Activated T-helper 2 cell treated with anti-CD3 and anti-CD28 coated beads, Interferon-gamma antibody, Interleukin-2, Interleukin-4, amounts not matched to agents 10 μg/mL and 5 μg/mL and 100 μg/mL, durations not matched to agents 14 hours and 24 hours and 36 hours (primary cell): ENCODE measurements at places on chromosomes 5 and 9. TPM values are rescaled to one million over a fixed set of nuclear protein-coding genes. Genes with fewer than 3 reads are reported as not detected.

The SLC2A8 gene
- 9.8 and 10.7 TPM in 2 replicates for total RNA-seq

GRCh38 chr5:158538506-158539074, 561.1 kb downstream of the EBF1 start:
- H3K4me3 ChIP-seq = no peak overlapping the region
- peaks cover 16% of the 10 kb centered on the region for H3K27me3 ChIP-seq
- no peak for DNase-seq

- H3K4me1 ChIP-seq = peaks cover 54% of the 10 kb centered on the region
- H3K27me3 ChIP-seq = no peaks in the 10 kb centered on the region
- H3K4me3 ChIP-seq = no peak overlapping the region
- H3K27ac ChIP-seq = peak overlapping the region; percentile 33
- peaks cover 61% of the 10 kb centered on the region for H3K36me3 ChIP-seq
Measured at GRCh38 chr9:113587471-113588031, 124.0 kb downstream of the RGS3 start.

The RABL6 gene
- total RNA-seq = 108 and 111 TPM in 2 replicates

- no peak for DNase-seq
- H3K36me3 ChIP-seq = no peaks in the 10 kb centered on the region
- no peak overlapping the region for H3K4me3 ChIP-seq
- no peaks in the 10 kb centered on the region for H3K4me1 ChIP-seq
Measured at GRCh38 chr9:3659647-3660046, 133.8 kb upstream of the RFX3 start.

The LHFPL2 gene
- 0.09 and 0.16 TPM in 2 replicates for total RNA-seq

DNA sequence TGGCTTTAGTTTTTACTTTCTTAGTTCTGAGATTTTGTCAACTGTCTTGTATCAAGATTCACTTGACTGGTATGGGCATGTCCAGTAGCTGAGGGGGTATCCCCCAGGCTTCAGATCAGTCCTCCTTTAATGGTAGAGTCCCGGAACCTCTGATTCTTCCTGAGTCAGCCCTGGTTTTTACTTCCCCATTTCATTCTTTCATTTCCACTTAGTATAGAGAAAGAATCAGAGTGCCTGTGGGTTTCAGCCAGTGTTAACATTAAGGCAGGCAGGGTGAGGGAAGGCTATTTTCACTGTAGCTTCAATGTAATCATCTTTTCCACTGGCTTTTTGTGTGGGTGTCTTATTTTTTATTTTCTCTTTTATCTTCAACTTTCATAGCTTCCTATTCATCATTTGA, 8.3 kb upstream of the COMMD10 start:
- H3K36me3 ChIP-seq = no peaks in the 10 kb centered on the region
- H3K27me3 ChIP-seq = peaks cover 10% of the 10 kb centered on the region
- no peak overlapping the region for H3K27ac ChIP-seq
- H3K4me1 ChIP-seq = peaks cover 20% of the 10 kb centered on the region

DNA sequence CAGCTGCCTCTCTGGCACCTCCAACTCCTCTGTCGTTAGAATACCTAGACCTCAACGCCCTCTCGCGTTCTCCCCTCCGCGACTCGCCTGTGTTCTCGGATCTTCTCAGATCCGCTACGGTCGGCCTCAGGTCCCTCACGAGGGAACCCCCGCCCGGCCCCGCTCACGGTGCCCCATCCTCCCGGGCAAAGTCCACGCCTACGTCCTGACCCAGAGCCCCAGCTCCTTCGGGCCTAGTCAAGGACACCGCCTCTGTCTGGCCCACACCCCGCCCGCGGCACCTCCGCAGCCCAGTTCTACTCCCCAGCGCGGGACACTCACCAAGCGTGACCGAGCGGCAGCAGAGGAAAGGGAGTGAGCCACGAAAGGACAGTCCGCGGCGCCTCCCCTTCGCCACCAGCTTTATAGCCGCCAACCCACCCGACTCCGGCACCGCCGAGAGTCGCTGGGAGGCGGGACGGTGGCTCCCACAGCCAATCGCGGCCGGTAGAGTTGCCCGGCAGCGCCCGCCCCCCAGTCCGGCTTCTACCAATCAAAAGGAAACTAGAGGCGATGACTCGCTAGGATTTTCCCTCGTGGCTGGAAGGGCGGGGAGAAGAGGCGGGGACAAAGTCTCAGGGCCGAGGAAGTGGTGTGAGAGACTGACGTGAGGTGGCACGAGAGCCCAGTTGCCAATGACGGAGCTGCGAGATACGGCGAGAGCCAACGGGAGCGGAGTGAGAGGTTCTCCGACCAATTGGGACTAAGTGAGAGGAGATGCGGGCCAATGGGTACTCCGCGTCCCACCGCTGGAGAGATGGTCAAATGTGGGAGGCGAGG, at the start of gene HMGCS1:
TSS of gene HMGCS1 (minus strand) at position 378 of the 819 bp plus-strand sequence. CDS start 14,447 bp downstream, outside the sequence.
- H3K27me3 ChIP-seq = no peaks in the 10 kb centered on the region
- DNase-seq = peak; percentile 99
- peak within 1 kb of the TSS; percentile 98 for H3K4me3 ChIP-seq
- peak within 1 kb of the TSS; percentile 95 for H3K27ac ChIP-seq
- H3K4me1 ChIP-seq = peaks cover 67% of the 10 kb centered on the region

DNA sequence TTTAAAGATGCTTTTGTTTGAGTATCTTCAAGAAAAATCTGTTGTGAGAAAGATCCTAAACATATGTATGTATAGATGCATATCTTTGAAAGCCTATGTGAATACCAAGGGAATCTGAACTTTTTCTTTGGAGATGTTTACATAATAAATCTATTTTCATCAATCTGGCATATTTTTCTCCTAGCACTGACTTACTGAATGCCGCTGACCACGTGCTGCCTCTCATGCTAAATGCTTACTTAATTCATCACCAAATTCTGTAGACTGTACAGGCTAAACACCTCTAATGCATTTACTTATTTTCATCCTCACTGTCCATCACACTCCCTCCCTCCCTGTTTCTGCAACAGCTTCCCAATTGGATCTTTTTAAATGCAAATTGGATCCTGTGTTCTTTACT, 566.2 kb upstream of the WWC1 start:
- no peaks in the 10 kb centered on the region for H3K36me3 ChIP-seq
- DNase-seq = no peak
- H3K4me3 ChIP-seq = no peak overlapping the region
- H3K27ac ChIP-seq = no peak overlapping the region

DNA sequence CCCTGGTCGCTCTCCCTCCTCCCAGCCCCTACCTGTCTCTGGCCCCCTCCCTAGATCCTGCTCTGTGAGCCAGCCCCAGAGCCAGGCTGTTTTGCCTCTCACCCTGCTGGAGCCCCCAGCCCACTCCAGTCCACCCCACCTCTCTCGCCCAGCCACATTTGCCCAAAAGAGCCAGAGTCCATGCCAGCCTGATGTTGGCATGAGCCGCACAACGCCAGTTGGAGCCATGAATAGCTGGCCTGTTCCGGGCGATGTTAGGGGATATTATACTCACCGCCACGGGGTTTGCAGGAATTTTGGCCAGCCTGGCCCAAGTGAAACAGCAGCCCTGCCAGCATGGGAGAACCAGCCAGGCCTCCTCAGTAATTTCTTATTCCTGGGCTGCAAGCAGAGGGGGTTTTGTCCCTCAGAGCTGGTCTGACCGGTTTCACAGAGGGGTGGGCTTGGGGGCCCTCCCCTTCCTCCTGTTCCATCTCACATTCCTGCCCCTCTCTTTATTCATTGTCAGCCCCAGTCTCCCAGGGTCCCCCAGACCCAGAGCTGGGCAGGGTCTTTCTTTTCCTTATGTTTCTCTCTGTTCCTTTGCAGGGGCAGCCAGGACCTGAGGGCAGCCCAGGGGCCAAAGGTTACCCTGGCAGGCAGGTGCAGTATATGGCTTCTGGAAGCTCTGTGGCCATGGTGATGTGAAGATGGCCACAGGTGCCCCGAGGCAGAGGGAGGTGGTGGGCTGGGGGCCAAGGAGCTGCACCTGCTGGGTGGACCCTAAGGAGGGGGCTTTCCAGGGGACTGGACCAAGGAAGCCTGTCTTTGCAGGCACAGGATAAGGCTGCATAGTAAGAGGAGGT, 50.1 kb downstream of the COL27A1 start:
- no peak overlapping the region for H3K4me3 ChIP-seq
- H3K4me1 ChIP-seq = no peaks in the 10 kb centered on the region
- H3K27me3 ChIP-seq = no peaks in the 10 kb centered on the region
- DNase-seq = no peak

The MARVELD2 gene
- total RNA-seq = 0.14 and 0.16 TPM in 2 replicates

- no peak overlapping the region for H3K27ac ChIP-seq
- no peaks in the 10 kb centered on the region for H3K27me3 ChIP-seq
- H3K36me3 ChIP-seq = no peaks in the 10 kb centered on the region
- no peak overlapping the region for H3K4me3 ChIP-seq
- peaks cover 18% of the 10 kb centered on the region for H3K4me1 ChIP-seq
Measured at GRCh38 chr9:123561046-123561445, 205.0 kb downstream of the CRB2 start.

The RIGI gene
- 4.8 and 5.0 TPM in 2 replicates for total RNA-seq

The PLCXD3 gene
- total RNA-seq = not detected in 2 replicates

The TOR2A gene
- total RNA-seq = 20.2 and 20.6 TPM in 2 replicates

DNA sequence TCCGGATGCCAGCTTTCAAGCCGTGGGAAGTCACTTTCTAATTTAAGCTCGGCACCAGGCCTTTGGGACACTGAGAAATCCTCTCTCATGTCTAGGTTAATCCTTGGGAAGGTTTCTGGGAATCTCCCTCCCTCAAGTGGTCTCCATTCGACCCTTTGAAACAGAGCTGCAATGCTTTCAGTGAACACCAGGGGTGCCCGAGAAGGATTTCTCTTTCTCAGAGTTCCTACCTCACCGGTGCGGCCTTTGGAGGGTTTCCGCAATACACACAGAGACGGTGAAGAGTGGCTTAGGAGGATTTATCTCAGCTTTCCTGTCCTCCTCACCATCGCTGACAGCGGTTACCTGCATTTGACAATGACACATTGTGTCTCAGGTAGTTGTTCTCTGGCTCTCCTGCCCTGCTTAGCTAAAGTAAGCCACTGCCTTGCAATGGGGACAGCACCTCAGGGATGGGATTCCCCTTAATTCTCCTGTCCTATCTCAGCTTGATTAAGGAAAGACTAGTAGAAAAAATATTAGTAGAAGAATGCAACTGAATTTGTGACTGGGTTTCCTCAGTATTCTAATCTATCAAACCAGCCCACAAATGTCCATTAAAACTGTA, 180.6 kb downstream of the GABRG2 start:
- no peak overlapping the region for H3K27ac ChIP-seq
- H3K27me3 ChIP-seq = no peaks in the 10 kb centered on the region
- DNase-seq = no peak

DNA sequence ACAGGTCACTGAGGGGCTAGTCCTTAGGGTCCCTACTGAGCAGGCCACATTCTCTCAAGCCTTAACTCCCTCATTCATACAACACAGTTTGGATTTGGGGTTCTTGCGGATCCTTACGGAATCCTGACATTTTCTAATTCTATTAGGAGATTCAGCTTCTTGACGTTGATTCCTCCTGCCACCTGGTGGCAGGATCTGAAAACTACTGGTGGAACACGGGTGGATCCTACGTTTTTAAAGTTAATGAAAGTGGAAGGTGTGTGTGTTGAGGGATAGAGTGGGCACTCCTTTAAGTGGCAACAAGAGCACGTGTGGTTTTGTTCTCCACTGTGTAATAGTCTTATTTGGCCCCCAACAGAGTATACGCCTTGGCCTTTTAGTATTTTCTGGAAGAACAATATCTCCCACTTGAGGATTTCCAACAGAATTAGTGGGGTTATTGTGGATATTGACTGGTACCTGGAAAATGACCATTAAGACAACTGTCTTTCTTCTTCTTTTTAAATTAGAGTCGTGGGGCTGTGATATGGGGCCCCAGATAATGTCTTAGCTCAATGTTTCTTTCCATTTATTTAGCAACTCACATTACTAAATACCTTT, 25.2 kb downstream of the SLC28A3 start:
- peaks cover 7% of the 10 kb centered on the region for H3K4me1 ChIP-seq
- no peak overlapping the region for H3K4me3 ChIP-seq
- no peaks in the 10 kb centered on the region for H3K27me3 ChIP-seq
- peak; percentile 34 for DNase-seq

- no peak for DNase-seq
- H3K36me3 ChIP-seq = no peaks in the 10 kb centered on the region
- no peak overlapping the region for H3K4me3 ChIP-seq
Measured at GRCh38 chr5:22835686-22836085, 17.5 kb downstream of the CDH12 start.

DNA sequence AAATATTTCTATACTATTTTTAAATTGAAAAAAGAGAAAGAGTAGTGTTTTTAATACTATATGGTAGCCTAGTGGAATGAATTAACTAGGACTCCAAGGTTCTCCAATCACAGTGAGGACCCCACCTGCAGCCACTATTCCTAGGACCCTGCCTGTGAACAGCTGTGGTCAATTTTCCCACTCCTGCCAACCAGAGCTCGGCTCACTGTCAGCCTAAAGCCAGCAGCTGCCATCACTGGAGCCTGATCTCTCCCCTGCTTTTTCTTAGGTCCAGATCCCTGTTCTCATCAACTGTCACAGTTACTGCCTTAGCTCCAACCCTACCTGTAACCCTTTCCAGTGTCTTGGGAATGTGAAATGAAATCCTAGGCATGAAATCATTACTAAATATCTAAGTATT, 25.3 kb downstream of the ARSB start:
- no peaks in the 10 kb centered on the region for H3K27me3 ChIP-seq
- H3K36me3 ChIP-seq = peaks cover 19% of the 10 kb centered on the region
- DNase-seq = no peak
- H3K27ac ChIP-seq = no peak overlapping the region

DNA sequence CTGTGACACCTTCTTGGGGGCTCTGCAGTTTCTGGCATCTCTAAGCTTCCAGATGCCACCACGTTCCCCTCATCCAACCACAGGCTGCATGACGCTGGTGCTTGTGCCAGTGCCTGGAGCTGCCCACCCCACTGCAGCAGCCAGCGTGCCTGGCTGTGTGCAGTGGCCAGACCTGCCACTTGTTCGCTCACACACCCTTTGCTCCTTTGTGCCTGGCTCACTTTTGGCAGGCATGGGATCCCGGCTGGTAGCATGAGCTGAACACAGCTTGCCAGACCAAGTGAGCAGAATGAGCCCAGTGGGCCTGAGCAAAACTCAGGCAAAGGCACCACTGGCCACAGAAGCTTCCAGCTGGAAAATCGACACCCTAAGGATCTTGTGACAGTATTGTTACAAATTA, 562.9 kb upstream of the ACO1 start:
- H3K4me3 ChIP-seq = no peak overlapping the region
- H3K36me3 ChIP-seq = no peaks in the 10 kb centered on the region
- peaks cover 2% of the 10 kb centered on the region for H3K4me1 ChIP-seq
- no peaks in the 10 kb centered on the region for H3K27me3 ChIP-seq
- H3K27ac ChIP-seq = no peak overlapping the region

The SUSD1 gene
- total RNA-seq = 6.4 and 7.6 TPM in 2 replicates

The SPRY4 gene
- total RNA-seq = 0.64 TPM in 2 replicates

The CDH9 gene
- total RNA-seq = not detected in 2 replicates

GRCh38 chr9:121434969-121435368, 64.7 kb downstream of the GGTA1 start:
- no peaks in the 10 kb centered on the region for H3K4me1 ChIP-seq
- H3K4me3 ChIP-seq = no peak overlapping the region
- H3K27me3 ChIP-seq = peaks cover 32% of the 10 kb centered on the region
- no peaks in the 10 kb centered on the region for H3K36me3 ChIP-seq
- no peak for DNase-seq
